H7 (cell line): ENCODE measurements at places on chromosomes 1 and 21. TPM values are rescaled to one million over a fixed set of nuclear protein-coding genes. Genes with fewer than 3 reads are reported as not detected.

Gene SLC44A3
- total RNA-seq: 0.83 and 1.5 TPM in 2 replicates

Gene PRRC2C
- total RNA-seq: 68.7 and 107 TPM in 2 replicates

Gene CHD5
- total RNA-seq: 0.78 and 0.83 TPM in 2 replicates

Gene LCE1B
- total RNA-seq: not detected in 2 replicates

Gene NBPF1
- 6.8 and 14.4 TPM in 2 replicates for total RNA-seq

Gene AMY1B
- not detected in 2 replicates for total RNA-seq

Gene RSRP1
- 62.4 and 92.4 TPM in 2 replicates for total RNA-seq

Gene VAV3
- 5.3 and 7.6 TPM in 2 replicates for total RNA-seq

DNA sequence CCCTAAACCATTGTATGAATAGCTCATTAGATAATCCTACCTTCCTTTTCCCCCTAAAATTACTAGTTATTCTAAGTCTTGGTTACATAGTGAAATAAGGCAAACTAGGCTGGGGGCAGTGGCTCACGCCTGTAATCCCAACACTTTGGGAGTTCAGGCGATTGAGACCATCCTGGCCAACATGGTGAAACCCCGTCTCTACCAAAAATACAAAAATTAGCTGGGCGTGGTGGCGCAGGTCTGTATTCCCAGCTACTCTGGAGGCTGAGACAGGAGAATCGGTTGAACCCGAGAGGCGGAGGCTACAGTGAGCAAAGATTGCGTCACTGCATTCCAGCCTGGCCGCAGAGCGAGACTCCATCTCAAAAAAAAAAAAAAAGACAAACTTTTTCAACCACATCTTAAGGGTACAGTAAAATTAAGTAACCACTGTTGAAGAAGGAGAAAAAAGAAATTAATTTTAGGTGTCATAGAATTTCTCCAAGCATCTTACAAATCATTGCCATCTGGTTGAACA, 108.5 kb downstream of the DENND1B start:
- no peak for DNase-seq

GRCh38 chr1:98659879-98660278, 1.6 kb upstream of the SNX7 start:
- no peak for DNase-seq

- no peak for DNase-seq
Measured at GRCh38 chr1:89001510-89001909, 9.1 kb upstream of the KYAT3 start.

DNA sequence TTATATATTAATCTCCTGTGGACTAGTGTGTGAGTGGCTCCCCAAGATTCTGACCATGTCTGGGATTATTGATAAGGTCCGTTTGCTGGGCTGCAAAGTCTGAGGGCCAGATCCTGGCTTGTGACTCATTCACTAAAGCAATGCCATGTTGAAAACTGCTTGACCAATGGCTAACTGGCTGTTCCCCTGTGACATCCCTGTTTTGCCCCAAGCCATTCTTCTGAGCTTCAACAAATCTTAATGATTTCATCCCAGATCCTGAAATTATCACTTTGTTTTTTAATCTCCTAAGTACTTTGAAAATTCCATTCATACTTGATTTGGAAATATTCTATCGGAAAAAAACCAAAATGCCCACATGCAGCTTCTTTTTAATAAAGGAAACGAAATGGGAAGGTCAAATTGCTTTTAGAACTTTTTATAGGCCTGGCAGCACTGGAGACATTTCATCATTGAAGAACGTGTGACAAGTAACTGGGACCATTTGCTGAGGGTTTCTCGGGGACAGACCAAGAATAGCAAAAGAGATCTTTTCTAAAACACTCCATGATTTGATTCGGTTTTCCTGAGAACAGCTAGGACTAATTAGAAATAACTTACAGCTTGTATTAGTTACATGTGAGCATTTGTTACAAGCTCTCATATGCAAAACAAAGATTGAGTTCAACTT, 121.3 kb downstream of the TGFB2 start:
- no peak for DNase-seq

DNA sequence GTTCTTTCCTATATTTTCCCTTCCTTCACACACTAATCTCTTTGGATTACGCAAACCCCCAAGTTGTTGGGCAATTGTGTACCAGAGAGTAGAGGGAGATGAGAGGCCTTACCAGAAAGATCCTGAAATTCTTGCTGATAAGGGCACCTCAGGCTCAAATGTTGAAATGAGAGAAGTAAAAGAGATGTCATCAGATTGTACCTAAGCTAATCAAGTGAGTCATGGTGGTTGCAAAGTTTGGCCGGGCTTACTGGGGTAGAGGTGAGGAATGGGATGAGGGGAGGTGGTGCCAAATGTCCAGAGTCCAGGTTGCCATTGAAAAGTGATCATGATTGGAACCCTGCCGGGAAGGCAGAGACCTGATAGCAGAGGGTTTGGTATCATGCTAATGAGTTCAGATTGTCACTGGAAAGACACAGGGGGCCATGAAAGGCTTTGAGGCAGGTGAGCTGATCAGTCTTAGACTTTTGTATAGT, 43.1 kb downstream of the OPTC start:
- no peak for DNase-seq

DNA sequence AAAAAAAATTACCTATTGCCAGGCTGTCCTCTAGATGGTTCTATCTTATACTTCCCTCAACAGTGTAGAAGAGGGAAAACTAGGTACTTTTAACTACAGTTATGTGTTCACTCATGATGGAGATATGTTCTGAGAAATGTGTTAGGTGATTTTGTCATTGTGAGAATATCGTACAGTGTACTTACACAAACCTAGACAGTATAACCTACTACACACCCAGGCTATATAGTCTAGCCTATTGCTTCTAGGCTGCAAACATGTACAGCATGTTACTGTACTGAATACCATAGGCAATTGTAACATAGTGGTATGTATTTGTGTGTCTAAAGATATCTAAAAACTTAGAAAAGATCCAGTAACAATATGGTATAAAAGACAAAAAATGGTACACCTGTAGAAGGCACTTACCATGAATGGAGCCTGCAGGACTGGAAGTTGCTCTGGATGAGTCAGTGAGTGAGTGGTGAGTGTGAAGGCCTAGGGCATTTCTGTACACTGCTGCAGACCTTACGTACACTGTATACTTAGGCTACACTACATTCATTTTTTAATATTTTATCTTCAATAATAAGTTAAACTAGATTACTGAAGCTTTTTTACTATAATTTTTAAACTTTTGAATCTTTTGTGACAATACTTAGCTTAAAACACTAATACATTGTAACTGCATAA, 13.2 kb downstream of the MGST3 start:
- DNase-seq: no peak

DNA sequence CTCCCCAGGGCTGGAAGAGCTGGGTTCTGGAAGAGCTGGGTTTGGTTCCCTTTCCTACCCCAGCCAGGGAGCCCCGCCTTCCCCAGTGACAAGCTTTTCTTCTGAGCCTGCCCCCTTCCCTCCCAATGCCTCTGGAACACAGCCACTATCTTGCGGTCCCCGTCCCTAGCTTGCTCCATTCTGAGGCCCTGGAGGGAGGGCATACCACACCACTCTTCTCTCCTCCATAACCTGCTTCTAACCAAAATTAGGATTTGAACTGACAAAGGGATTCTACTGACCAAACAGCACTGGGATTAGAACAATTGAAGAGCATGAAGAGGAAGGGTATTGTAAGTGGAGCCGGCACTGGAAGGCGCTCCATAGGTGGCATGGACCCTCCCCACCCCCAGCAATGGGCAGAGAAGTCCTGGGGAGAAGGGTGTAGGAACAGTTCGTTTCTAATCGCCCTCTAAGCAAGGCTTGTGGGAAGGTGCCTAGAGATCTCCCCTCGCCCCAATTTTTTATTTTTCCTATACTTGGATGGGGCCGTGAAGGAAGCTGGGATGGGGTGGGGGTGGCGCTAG, 690 bp downstream of the C1orf216 start:
- DNase-seq: peak; percentile 73

DNA sequence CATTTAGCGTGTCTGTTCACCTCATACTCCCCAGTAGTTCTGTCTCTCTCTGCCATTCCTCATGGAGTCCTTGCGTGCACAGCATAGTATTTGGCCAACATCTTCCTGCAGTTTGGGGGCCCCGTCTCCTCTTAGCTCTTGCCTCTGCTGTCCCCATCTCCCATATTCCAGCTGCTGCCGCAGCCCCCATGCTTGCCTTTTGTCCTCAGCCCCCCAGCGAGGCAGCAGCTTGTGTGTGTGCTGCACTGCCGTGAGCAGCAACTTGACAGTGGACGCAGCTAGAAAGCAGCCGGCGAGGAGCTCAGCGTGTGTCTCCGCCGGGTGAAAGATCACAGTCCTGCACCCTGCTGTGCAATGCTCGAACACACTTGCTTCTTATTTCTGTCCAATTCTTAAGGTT, 164.2 kb upstream of the COL6A1 start:
- no peak for DNase-seq

DNA sequence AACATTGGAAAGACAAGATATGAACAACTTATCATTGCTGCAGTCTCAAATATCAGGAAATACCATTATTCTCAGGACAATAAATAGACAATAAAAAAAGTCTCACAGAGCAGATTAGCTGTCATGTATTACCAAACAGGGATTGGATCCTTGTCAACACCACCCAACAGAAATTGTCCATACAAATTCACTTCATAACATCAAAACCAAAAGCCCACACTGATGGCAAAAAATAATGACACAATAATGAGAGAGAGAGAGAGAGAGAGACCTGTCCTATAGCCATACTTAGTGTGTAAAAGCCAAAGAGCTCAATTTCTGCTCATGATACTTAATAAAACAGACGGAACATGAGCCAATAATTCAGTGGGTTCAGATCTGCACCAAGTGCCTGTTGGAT, 96.5 kb downstream of the PPIAL4G start:
- DNase-seq: no peak

DNA sequence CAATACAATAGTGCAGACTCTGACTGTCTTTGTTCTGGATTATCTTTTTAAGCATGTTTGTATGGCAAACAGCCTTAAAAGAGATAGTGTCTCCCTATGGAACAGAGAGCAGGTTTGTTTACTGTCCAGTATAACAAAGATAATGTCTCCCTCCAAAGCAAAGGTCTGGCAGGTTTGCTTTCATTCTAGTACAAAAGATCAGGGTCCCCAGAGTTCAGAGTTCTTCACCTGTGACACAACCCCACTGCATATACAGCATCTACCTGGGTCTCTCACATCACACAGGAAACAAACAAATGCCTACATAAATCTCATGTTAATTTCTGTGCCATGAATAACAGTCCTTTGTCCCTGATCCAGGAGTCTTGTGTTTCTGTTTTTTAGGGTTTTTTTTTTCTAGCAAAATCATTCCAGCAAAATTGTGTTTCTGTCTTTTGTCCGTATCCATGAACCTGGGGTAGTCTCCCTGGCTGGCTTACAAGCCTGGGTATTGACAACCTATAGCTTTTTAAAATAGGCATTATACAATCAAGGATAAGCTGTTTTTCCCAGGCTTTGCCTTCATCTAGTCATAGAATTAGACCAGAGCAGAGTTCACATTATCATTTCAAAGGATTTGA, 89.4 kb upstream of the PTBP2 start:
- no peak for DNase-seq

DNA sequence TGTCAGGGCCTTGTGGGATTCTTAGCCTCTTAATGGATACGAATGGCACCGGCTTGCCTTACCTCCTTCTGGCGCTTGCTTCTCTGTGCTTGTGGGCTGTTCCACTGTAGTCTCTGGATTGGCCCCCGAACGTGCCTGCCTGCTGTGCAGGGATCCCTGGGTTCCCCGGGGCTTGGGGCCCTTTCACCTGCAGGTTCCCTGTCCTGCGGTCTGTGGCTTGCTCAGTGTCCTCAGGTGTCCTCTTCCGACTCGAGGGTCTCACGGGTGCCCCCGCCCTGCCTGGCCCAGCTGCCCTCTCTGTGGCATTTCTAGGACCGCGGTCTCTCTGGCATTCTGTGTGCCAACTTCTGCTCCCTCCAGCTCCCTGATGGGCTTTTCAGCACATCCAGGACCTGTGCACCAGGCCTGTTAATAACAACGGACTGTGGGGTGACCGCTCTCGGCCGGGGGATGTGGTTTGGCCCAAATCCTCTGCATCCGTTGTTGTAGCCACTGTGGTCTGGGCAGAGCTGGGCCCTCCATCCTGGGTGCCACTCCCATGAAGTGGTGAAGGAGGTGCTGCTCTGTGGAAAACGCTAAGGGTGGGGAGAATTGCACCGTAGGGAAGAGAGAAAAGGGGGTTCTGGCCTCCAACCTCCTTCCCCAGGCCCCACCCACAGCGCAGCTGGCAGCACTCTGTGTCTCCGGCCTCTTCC, 12.4 kb downstream of the COL18A1 start:
- DNase-seq: no peak

DNA sequence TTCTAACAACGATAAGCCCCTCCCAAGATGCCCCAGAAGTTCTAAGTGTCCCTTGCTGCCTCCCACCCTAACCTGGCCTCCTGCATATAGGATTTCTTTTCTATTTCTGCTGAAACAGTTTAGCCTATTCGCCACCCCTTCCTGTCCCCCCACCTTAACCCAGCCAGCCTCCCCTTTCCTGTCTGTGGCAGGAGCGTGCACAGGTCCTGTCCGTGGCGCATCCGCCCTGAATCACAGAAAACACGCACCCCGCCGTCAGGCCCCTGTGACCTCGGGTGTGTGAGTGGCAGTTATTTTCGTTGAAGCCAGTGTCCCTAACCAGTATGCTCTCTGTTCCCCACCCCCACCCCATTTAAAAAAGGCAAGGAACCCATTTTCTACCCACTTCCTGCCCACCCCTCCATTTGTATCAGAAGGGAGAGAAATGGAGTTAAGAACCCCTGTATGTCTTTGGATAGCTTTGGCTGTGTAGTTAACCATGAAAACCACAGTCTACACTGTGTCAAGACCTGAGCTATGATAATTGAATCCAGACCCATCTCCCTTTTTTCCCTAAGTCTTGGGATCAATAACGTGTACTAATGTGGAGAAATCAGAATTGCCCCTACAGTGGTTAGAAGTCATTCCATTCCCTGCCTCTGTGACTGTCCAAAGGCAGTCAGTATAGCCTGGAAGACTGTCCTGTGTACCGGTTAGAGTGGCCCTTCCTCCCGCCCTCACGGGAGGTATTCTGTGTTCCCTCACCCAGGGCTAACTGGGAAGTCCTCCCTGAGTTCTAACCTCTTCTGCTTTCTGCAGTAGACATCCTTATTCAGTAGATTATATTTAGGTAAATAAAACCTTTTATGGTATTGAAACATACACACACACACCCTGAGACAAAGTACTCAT, 1.8 kb downstream of the PLEKHO1 start:
- no peak for DNase-seq

DNA sequence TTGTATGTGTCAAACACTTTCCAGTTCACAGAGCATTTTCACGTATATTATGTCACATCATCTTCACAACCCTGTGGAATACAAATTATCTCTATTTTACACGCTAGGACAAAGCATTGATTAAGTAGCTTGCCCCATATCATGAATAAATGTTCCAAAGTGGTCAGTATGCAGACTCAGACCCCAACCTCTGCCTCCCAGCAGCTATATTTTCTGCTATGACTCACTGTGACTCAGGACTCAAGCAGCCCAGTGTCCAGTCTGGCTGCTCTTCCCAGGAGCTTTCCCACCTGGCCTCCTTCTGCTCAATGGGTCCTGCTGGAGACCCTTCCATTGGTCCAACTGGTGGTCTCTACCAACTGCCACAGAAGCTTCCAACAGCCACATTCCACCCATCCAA, 56.0 kb upstream of the RAP1A start:
- DNase-seq: no peak
